ENCODE measurements at places on chromosomes 6 and 20. TPM values are rescaled to one million over a fixed set of nuclear protein-coding genes. Genes with fewer than 3 reads are reported as not detected.

DNA sequence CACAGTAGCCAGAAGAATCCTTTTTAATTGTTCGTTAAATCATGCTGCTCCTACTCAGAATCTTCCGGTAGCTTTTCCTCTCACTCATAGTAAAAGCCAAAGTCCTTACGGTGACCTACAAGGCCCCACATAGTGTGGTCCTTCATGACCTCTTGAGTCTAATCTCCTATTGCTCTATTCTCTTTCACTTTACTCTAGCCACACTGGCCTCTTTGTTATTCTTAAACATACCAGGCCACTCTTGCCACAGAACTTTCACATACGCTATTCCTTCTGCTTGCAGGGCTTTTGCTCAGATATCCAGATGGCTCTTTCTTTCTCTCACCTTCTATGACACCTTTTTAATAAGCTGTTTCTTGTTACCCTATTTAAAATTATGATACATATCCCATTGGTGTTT, 25.7 kb downstream of the ZNF391 start:
- no peak for DNase-seq

DNA sequence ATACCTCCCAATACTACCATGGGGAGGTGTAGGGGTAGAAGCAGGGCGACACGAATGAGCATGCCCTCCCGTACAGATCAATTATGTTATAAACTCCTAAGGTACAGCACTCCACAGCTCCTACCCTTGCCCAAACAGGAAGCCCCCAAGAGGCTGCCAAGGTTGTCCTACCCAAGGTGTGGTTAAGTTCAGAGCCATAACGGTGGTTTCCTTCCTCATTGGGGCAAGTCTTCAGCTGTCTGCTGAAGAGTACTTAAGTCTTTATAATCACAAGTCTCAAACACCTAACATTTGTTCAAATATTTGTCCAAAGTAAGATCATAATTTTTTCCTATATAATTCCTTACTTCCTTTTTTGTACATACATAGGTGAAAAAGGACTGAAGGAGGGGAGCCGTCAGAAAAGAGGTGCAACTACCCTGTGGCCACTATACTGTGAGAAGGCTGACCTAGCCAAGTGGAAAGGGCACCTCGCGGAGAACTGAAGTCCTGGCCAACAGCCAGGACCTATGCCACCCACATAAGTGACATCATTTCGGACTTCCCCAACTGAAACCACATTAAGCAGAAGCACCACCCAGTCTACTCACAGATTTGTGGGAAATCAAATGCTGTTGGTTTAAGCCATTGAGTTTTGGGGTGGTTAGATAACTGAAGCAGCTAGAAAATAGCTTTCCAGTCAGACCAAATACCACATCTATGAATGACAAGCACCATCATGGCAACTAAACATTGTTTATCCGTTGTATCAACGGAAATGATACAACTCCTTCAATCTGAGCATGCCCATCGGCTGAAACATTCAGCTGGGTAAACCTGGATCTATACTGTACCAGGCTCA, 2.9 kb upstream of the RAB22A start:
- peak; percentile 24 for DNase-seq

Gene EPHA7
- not detected for total RNA-seq

Gene LGSN
- 0.76 TPM for total RNA-seq

Gene SGK2
- 0.48 TPM for total RNA-seq

GRCh38 chr6:77674211-77674610, 21.4 kb downstream of the MEI4 start:
- no peak for DNase-seq

- DNase-seq, result peak; percentile 46
These were observed 56.5 kb downstream of the CD40 start for GRCh38 chr20:46174469-46175126.

- peak; percentile 82 for DNase-seq
These were observed 7.6 kb upstream of the TAAR9 start for GRCh38 chr6:132530293-132530974.

DNA sequence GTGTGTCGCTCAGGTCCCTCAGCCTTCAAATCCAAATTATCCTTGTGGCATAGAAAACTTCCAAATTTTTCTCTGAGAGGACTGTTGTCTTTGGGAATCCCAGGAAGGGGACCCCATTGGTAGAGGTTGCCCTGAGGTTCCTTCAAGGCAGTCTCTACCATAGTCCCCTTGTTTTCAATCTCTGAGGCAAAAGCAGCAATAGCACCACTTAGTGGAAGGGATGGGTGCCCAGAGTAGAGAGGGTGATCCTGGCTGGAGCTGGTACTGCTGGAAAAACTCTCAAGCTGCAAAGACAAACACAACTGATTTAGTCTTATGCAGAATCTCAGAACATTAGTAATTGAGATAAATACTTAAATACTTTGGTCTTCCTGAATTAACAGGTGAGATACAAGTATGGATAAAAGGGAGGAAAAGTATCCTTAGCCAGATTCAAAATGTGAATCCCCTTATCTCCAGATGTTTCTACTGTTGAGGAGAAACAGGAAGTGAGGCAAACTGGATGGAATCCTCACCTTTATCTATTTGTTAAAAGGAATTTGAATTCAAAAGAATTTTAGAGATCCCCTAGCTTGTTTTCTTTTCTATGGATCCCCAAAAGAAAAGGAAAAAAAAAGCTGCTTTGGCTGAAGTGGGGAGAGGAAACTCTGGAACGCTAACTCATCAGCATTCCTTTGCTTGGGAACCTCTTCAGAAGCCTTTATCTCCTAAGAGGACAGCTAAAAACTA, 13.4 kb downstream of the ZNF318 start:
- peak; percentile 27 for DNase-seq

- no peak for DNase-seq
These were observed 84.9 kb upstream of the NAA20 start for GRCh38 chr20:19932170-19932667.

GRCh38 chr20:50625986-50626677, 65.2 kb downstream of the RIPOR3 start:
- DNase-seq, result peak; percentile 61

Gene IRF4
- 291 TPM for total RNA-seq

Gene MOCS3
- 5.8 TPM for total RNA-seq

DNA sequence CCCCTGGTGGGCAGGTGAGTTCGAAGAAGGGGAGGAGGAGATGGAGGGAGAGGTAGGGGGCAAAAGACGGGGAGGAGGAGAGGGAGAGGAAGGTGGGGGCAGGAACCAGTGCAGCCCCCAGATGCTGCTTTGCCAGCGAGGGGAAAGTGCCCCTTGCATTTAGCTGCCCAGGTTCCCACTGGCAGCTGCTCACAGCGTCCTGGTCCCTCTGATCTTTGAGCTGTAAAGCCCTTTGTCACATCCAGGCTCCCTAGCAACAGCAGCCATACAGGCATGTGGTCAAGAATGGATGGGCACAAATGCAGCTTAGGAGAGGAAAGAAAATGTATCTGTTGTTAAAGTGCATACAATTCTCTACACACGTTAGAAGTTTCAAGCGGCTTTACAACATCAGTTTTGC, 160.9 kb downstream of the CD83 start:
- DNase-seq, result peak; percentile 45

GRCh38 chr20:44025756-44026155, 111.1 kb downstream of the TOX2 start:
- no peak for DNase-seq

GRCh38 chr6:89758830-89759229, 60.8 kb downstream of the MDN1 start:
- no peak for DNase-seq

DNA sequence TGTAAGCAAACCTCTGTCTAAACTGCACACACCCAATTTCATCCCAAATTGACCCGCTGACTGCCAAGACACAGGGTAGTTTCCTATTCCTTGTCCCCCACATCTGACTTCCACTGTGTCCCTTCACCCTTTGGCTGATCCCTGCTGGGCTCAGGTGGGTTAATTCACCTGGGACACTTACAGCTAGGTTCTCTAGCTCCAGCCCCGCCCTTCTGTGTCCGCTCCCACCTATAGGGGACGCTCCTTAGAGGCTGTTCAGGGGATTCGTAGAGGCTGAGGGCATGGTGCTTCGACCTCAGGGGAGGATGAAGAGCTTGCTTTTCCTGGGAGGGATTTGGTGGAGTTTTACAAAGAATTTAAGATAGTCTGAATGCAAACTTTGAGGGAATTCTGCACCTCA, 4.0 kb upstream of the CD93 start:
- no peak for DNase-seq

DNA sequence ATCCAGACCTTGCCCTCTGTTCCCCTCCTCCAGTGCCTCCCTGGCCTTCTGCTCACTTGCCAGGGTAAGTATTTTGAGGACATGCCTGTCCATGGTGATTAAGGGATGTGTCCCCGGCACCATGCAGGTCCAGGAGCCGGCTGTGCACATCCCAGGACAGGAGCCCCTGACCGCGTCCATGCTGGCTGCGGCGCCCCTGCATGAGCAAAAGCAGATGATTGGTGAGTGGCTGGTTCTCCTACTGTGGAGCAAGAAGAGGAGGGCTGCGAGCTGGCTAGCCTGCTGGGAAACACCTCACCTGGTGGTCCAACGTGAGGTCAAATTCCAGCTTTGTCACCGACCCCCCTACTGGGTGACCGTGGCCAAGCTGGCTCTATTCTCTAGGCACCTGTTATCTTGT, 23.7 kb downstream of the TOMM34 start:
- DNase-seq, result no peak

DNA sequence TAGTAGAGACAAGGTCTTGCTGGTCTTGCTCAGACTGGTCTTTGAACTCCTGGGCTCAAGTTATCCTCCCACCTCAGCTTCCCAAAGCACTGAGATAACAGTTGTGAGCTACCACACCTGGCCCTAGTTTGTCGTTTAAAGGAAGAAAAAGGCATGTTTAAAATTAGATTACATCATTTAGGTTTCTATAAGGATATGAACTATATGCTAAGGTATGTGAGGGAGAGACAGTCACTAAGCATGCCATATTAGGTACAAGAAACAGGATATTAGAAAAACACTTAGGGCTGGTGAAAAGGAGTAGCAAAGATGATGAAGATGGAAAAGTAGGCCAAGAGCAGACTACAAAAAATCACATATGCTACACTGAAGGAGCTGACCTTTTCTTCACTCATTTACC, 106.4 kb downstream of the ASCC3 start:
- DNase-seq, result no peak

Gene SIRPB1
- not detected for total RNA-seq

- no peak for DNase-seq
These were observed 804 bp downstream of the C6orf141 start for GRCh38 chr6:49551078-49551865.

GRCh38 chr20:34863421-34863965, 9.2 kb downstream of the GGT7 start:
- no peak for DNase-seq

- DNase-seq, result peak; percentile 47
These were observed 36.7 kb downstream of the LRFN2 start for GRCh38 chr6:40550202-40551101.

Gene PPP1R3G
- total RNA-seq, result not detected

DNA sequence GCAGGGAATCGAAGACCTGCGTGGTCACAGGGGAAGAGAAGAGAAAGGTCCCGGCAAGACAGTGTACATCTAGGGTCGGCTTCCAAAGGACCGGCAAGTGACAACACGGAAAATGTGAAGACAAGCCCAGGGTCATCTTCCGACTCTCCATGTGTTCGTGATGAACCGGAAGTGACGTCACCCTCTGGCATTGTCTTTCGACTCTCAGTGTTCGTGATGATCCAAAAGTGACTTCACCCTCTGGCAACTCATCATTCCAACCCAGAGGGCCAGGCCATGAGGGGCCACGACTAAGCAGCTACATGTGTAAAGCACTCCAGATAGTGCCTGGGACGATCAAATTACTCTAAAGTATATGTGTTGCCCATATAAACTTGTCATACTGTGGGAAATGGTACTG, 290.8 kb downstream of the THBS2 start:
- DNase-seq, result no peak

DNA sequence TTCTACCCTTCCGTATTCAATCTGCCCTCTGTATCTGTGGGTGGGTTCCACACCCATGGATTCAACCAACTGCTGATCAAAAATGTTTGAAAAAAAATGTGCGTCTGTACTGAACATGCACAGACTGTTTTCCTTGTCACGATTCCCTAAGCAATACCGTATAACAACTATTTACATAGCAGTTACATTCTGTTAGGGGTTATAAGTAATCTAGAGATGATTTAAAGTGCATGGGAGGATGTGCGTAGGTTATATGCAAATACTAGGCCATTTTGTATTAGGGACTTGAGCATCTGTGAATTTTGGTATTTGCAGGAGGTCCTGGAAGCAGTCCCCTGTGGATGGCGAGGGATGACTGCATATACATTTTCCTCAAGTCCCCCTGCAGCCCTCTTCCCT, 486.9 kb downstream of the PREX1 start:
- DNase-seq, result no peak

- DNase-seq, result no peak
These were observed 147.2 kb downstream of the GRM4 start for GRCh38 chr6:33998660-33999059.

DNA sequence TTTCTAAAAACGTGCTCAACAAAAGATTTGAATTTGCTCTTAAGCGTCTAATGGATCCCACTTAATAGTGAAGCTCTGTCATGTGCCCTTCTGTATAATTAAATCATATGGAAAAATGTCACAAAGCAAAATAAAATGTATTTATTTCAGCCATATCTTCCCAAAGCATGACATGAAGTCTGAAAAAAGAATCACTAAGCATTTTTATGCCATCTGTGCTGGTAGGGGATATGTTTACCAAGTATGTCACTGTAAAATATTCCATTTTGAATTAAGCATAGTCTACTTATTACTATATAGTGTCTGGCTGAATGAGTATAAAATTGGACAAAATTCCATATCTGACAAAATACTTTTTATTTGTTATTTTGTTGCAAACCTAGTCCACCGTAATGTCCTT, 248.0 kb upstream of the QKI start:
- DNase-seq, result no peak

GRCh38 chr6:139508023-139508422, 133.6 kb upstream of the CITED2 start:
- DNase-seq, result no peak
